Activated CD4-positive, CD25-positive, alpha-beta regulatory T cell treated with anti-CD3 and anti-CD28 coated beads, Interleukin-2, amount 50 U/mL, for 72 hours (primary cell): ENCODE measurements at places on chromosomes 6 and 20.

GRCh38 chr6:114419175-114419574 is 76.4 kb upstream of the HS3ST5 start:
- DNase-seq: no peak

DNA sequence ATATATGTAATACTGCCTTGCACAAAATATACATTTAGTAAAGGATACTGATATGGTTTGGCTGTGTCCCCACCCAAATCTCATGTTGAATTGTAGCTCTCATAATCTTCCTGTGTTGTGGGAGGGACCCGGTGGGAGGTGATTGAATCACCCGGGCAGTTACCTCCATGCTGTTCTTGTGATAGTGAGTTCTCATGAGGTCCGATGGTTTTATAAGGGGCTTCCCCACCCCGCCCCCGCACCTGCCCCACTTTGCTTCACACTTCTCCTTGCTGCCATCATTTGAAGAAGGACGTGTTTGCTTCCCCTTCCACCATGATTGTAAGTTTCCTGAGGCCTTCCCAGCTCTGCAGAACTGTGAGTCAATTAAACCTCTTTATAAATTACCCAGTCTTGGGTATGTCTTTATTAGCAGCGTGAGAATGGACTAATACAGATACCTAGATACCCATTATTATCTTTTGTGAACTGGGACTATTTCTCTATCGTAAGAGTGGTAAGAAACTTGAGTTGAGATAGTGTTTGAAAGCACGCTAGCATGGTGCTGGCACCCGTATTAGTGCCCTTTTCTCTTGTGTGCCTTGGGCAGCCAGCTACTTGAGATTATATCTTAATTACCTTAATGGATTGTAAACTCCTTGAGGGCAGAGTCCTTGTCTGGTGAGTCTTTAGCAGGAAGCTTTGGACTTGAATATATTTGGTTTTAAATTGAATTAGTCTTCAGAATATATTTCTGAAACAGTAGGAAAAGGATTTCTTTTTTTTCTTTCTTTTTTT is 25.6 kb downstream of the TOP1 start:
- DNase-seq: no peak

DNA sequence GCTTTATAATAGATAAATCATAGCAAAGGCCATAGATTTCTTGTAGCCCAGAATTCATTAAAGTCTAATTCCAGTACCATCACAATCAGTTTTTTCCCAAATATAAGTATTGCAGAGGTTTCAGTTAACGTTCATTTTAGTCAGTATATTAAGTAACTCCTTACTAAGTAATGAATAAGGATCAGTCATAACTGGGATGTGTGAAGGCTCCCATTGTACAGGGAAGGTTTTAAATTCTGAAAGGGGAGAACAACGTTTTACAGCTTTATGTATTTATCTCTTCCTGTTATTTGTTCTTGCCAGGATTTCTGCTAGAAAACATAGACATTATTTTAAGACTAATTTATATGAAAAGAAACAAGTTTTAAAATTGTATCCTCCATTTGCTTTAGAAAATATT is 215.5 kb upstream of the LAMP5 start:
- no peak for DNase-seq

GRCh38 chr6:76790881-76791280 is 672.4 kb downstream of the HTR1B start:
- DNase-seq: no peak

- DNase-seq: no peak
These were observed 217.4 kb upstream of the PLCB4 start for GRCh38 chr20:8851446-8851845.

DNA sequence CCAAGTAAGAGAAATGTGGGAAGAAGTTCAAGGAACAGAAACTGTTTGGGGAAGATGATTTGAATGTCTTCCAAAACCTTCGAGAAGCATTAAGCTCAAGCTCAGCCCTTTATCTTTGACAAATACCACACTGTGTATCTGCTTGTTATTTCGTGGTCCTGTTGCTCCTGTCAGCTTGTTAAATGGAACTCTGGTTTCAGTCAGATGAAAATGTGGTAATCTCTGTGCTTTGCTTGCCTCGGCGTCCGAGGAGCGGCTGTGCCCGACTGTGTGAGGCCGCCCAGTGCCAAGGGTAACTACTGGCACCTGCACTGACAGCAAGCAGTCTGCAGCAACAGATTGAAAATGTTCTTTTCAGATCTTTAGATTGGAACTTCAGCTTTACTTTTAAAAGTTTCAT is 577.9 kb upstream of the FLRT3 start:
- no peak for DNase-seq

GRCh38 chr6:80143419-80143937 is 37.0 kb downstream of the BCKDHB start:
- DNase-seq: no peak

- DNase-seq: no peak
These were observed 66.1 kb downstream of the CD24 start for GRCh38 chr6:106908386-106908840.

DNA sequence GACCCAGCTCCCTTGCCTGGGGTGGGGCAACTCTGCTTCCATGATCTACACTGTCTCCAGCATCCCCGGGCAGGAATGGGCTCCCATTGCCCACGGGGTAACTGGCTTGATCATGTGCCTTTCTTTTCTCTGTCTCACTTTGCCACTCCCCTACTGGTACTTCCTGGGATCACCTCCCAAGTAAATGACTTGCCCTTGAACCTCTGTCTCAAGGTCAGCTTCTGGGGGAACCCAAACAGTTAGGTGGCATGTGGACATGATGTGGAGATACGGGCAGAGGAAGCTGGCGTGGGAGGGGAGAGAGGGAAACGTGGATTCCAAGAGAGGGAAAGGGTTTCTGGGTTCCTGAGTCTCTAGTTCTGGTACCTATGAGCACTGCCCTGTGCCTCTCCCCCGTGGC is 63.8 kb upstream of the RALY start:
- DNase-seq: no peak

DNA sequence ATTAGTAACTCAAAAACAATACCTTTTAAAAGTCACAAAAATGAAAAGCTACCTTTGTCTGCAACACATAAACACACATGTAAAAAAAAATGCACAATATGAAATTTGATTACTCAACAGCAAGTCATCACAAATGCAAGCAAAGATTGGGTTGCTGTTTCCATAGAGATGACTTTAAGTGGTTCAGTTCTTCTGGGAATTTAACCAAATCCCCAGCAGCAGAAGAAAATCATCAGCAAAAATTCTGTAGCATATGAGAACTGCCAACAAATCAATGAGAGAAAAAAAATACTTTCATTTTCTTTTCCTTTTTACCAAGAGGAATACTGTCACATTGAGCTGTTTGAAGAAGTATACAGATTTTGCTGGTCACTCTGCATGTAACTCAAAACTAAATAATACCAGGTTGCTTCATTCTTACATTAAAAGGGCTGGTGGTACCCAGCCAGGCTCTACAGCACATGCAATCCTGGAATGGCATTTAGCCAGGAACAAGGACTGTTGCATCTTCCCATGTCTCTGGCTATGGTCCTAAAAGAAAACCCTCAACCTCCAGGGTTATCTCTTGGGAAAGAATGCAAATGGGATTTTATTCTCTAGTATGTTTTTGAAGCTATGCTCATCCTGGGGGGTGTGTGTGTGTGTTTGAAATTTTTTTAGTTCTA is 158.3 kb downstream of the OPRM1 start:
- no peak for DNase-seq

DNA sequence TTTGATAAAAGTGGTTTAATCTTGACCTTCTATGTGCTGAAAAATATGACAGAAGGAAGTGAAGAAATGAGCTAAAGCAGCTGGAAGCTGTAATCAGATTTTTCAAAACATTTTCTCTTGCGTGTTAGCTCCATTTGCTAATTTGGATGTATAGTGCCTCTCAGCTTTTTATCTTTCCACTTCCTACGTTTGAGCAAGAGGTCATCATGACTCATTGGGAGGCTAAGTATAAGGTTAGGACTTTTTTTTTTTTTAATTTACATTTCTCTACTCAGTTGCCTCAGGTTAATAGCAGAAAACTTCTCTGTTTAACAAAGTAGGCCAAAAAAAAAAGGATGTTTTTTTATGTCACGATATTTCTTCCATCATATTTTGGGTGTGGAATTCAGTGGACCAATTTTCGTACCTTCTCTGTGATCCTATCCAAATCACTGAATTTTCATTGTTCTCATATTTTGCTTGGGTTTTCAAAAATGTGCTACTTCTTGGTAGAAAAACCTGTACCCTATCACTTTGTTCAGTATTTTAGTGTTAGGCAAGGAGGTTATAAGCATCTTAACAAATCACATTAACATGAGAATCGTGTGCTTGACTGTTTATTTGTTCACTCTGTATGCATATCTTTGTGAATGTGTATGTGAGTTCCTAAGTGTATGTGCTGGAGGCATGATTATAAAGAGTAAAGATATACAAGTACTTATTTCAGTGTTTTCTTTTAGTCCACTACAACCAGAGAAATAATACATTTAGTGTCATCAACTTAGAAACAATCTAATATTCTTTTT is 1028.3 kb upstream of the EYS start:
- DNase-seq: no peak
